ENCODE measurements at places on chromosomes 1 and 21.

DNA sequence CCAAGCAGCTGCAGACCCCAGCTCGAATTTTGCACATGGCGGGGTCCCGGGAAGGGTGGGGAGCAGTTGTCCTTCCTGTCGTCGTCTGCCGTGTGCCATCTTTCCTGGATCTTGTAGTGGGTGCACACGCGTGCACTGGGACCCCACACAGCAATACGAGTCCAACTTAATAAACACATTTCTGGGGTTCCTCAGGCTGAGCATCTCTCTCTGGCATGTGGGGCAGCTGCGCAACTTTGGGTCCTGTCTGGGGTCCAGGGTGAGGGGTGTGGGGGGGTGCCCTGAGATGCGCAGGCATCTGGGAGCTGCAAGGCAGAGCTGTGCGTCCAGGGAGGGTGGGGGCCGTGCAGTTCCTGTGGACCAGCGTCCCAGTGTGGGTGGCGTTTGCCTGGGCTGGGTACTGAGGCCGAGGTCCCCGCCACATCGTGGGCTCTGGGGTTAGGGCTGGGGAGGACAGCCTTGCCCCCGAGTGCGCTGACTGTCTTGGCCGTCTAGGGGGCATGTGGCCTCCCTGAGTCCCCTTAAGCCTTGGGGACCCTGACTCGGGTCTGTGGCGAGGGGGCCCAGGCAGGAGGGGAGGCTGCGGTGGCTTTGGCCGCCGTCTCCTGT, 652 bp upstream of the PLEKHN1 start:
- DNase-seq = no peak

DNA sequence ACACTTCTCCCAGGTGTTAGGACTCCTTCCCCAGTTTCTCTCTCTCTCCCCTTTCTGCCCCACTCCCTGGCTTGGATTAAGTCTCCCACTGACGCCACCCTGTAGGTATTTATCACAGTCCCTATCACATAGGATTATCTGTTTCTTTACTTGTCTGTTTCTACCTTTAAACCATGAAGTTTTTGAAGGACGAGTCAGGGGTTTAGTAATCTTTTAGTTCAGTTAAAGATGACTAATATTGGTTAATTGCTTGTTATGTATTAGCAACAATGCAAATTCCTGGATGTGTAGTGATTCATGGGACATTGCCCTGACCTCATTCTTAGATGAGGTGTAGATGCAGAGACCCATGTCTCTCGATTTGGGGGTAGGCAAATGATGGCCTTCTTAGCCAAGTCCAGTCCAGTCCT, 6.4 kb downstream of the LAMC1 start:
- no peak for DNase-seq

GRCh38 chr1:96979304-96980268, 258.0 kb downstream of the PTBP2 start:
- no peak for DNase-seq

- DNase-seq = no peak
Measured at GRCh38 chr1:81811757-81812371, 11.1 kb downstream of the ADGRL2 start.

GRCh38 chr1:2449636-2450454, 26.2 kb upstream of the PLCH2 start:
- no peak for DNase-seq

DNA sequence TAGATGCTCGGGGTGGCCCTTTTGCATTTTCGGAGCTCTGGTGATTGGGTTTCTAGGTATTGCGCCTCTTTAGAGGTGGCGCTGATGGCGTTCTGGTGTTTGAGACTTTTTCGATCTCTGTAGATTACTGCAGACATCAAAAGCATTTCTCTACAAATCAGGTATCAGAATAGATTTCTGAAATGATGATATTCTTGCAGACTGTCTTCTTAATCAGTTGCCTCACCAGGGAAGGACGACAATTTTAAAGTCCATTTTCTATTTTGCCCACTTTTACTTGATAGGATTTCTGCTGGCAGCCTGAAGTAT, 65.2 kb upstream of the VAMP3 start:
- DNase-seq = no peak

GRCh38 chr1:205294175-205294917, 27.2 kb downstream of the NUAK2 start:
- DNase-seq = no peak

DNA sequence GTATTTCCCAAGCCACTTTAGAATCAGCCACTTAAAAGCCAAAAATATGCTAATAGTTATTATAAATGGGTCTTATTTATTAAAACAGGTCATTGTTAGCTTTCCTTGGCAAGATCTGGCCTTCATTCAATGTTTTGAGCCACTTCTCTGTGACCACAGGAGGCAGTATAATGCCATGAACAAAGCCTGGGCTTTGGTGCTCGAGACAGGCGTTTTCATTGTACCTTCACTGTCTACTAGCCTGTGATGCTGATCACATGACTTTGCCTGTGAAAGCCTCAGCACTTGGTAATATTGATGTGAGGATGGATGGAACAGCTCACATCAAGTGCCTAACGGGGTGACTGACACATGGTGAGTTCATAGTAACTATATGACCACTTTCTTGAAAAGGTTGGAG, 217.0 kb downstream of the RWDD3 start:
- no peak for DNase-seq

- no peak for DNase-seq
Measured at GRCh38 chr1:202221911-202222909, 28.6 kb downstream of the LGR6 start.

- no peak for DNase-seq
Measured at GRCh38 chr1:44714532-44714931, 16.4 kb downstream of the RNU5D-1 start.

- DNase-seq = no peak
Measured at GRCh38 chr1:182642461-182642860, 38.3 kb upstream of the RGS16 start.

- DNase-seq = no peak
Measured at GRCh38 chr1:88079036-88079435, 605.0 kb upstream of the PKN2 start.

- no peak for DNase-seq
Measured at GRCh38 chr1:20028726-20029125, 41.3 kb upstream of the PLA2G5 start.

- no peak for DNase-seq
Measured at GRCh38 chr1:63818567-63819325, 44.9 kb downstream of the ROR1 start.

- DNase-seq = peak; percentile 37
Measured at GRCh38 chr1:193437785-193438184, 251.4 kb upstream of the B3GALT2 start.

DNA sequence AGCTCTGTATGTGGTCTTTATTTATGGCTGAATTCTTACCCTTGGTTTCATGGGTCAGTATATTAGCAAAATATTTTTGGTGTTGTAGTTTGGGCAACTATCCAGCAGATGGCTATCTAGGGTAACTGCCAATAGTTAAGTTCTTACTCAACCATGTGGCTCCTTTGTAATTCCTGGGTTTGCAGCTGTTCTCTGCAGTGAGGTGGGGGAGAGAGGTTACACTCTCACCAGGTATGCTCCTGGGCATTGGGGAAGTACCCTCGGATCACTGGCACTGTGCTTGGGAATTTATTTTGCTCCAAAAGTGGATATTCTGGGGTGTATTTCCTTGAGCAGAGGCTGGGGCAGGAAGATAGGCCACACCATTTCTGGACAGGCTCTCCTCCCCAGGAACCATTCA, 436.7 kb upstream of the TMPRSS15 start:
- DNase-seq = no peak

- DNase-seq = no peak
Measured at GRCh38 chr1:8540261-8540941, 222.5 kb downstream of the SLC45A1 start.

DNA sequence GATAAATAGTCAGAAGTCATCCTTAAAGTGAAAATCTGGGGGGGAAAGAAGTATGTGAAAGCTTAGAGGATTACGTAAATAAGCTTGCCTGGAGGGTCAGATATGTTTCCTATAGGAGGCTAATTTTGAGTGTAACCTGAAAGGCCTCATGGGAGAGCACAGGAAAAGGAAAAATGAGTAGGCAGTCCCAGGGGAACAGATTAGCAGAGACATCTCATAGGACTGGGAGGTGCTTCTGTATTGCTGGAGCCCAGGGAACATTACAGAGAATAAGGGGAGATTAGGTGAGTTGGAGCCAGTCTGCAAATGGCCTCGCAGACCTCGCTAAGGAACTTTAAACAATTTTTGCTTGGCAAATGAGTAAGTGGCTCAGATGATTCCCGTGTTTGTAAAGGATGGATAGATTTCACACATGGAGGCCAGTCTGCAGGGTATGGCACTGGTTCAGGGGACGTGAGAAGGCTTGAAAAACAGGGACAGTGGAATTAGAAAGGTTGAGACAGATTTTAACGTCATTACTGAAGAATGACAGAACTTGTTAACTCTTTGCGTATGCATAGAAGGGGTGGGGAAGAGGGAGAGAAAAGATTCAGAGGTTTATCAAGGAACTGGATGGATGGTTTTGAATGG, 149.1 kb downstream of the GREM2 start:
- no peak for DNase-seq

- no peak for DNase-seq
Measured at GRCh38 chr1:15410884-15411245, 1.2 kb downstream of the EFHD2 start.

DNA sequence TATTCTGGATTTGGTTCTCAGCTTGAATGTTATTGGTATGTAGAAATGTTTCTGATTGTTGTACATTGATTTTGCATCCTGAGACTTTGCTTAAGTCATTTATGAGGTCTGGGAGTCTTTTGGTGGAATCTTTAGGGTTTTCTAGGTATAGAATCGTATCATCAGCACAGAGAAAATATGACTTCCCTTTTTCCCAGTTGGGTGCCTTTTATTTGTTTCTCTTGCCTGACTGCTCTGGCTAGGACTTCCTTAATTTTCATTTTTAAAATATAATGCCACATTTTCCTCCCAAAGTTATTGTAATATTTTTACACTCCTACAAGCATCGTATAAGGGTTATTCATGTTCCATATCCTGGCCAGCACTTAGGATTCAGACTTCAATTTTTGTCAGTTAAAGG, 111.1 kb downstream of the FNBP1L start:
- no peak for DNase-seq

- DNase-seq = no peak
Measured at GRCh38 chr1:243474136-243474881, 218.5 kb downstream of the SDCCAG8 start.

GRCh38 chr1:244849189-244849866, 13.9 kb downstream of the COX20 start:
- no peak for DNase-seq

GRCh38 chr1:9086045-9086444, 16.6 kb upstream of the SLC2A5 start:
- DNase-seq = no peak

GRCh38 chr21:27555996-27556395, 589.1 kb upstream of the ADAMTS5 start:
- DNase-seq = no peak

DNA sequence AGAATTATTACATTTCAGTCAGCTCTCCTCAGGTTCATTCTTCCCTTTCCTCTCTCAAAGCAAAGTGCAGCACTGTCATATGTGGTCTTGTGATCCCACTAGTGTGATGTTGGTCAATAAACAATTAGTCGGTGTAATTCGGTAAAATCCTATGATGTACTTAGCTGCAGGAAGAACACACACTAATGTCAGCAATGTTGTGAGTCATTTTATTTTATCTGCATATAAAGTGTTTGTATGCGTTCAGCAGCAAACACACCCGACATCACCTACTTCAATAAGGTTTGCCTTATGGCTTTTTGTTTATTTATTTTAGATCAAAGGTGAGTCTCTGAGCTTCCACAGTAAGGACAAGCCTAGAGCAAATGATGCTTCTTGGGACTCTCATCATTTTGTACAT, 47.8 kb downstream of the PTPN14 start:
- DNase-seq = no peak

DNA sequence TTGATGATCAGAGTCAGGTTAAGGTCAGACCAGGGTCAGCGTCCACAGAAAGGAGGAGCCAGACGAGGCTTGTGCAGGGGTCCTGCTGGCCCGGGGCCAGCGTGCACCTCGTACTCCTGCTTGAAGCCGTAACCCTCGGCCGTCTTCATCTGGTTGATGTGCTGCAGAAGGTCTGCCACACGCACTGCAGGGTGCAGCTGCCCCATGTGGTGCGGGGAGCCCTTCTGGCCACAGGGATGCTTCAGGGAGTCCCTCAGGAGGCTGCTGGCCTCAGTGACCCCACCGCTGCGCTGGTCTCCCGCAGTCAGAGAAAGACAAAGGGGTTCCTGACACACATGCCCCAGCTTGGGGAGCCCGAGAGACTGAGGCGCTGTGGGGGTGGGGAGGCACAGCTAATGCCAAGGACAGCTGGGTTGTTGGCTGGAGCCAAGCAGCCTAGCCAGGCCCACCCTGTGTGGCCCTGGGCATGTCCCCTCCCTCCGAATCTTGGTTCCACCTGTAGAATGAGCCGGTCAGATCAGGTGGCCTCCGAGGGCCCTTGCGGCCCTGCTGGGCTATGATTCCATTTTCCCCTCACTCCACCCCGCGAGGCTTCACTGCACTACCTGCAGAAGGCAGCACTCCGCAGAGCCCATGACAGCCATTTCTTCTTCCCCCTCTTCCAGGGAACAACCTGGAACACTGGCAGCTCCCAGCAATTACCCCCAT, 251.9 kb downstream of the PTPRU start:
- no peak for DNase-seq

DNA sequence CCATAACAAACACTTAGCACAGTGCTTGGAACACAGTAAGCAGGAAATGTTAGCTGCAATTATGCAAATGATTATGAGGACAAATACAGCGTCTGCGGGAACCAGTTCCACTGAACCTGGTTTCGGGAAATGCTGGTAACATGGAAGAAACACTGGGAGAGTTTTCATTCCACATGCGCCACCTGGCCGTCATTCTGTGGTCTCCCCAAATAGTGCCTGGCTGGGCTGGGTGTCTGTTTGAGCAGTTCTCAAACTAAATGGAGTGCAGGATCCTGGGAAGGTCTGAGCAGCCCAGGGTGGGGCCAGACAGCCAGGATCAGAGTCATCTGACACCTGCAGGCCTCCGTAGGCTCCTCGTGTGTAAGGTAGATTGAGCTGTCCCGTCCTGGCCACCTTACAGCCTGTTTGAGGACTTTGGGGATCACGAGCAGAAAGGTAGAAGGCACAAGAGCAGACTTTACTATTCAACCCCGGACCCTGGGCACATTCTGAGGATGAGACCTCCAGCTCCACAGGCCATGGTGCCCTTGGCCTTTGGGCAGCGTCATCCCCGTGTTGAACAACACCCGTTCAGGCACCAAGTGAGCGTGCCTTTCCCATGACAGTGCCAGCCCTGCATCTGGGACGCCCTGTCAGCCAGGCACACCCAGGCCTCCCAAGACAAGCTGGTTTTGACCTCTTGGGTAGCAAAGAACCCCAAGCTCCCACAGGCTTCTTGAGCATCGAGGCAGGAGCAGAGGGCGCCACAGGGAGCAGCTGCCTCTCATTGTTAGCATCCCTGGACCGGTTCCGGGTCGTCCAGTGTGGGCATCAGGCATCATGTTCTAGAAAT, 101.9 kb downstream of the PRDM2 start:
- no peak for DNase-seq

DNA sequence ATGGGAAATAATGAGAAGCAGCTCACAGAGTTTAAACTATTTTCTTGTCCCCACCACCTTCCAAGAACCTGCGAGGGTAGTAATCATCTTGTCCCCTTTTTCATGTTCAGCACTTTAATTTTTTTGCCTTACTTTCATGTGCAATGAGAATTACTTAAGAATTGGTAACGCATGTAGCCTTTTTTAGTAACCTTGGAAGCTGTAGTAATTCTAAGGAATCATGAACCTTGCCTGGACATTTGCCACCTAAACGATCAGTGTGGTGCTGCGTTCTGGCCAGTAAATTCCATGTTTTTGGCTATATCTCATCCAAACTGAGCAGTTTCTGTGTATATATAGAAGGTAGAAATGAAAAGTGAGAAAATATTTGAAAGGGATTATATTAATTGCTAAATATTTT, 3.9 kb upstream of the VAMP3 start:
- no peak for DNase-seq

All from GM12864 (cell line).